SHP77 (cell line): ENCODE measurements at places on chromosomes 1 and 21.

DNA sequence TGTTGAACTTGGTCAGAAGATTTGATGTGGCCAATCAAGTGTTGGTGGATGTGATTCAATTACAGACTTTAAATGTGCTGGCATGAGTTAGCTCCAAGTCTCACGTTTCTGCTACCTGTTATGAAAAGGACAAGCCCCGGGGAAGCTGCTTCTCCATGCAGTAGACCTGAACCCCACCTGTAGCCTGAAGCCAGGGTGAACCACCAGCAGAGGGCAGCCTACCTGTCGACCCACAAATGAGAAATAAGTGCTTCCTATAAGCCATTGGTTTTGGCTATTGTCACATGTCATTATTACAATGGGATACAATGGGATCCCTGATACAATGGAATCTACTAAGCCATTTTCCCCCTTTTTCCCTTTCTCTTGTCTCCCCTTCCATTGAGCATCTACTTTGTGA is 230.2 kb downstream of the PRDM2 start:
- no peak for DNase-seq

DNA sequence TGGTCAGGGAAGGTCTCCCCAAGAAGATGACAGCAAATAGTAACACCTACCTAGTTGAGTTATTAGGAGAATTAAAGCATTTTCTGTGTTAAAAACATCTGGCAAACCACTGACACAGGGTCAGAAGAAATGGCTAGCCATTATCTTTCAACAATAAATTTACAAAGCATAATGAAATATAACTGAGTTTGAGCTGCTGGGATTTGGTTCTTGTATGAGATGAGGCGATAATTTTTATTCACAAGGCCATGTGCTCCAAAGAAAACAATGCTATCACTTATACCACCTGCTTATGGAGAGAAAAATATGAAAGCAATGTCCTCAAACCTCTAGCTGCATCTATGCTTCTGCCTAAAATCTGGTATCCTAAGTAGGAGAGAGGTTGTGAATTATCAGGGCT is 202.3 kb downstream of the CRB1 start:
- DNase-seq: no peak

GRCh38 chr1:167518331-167518700 is at the start of gene CD247:
Gene CD247, minus strand, starts transcription at chr1:167518529. Its CDS starts 64 bp downstream, at chr1:167518465.
- no peak for DNase-seq

DNA sequence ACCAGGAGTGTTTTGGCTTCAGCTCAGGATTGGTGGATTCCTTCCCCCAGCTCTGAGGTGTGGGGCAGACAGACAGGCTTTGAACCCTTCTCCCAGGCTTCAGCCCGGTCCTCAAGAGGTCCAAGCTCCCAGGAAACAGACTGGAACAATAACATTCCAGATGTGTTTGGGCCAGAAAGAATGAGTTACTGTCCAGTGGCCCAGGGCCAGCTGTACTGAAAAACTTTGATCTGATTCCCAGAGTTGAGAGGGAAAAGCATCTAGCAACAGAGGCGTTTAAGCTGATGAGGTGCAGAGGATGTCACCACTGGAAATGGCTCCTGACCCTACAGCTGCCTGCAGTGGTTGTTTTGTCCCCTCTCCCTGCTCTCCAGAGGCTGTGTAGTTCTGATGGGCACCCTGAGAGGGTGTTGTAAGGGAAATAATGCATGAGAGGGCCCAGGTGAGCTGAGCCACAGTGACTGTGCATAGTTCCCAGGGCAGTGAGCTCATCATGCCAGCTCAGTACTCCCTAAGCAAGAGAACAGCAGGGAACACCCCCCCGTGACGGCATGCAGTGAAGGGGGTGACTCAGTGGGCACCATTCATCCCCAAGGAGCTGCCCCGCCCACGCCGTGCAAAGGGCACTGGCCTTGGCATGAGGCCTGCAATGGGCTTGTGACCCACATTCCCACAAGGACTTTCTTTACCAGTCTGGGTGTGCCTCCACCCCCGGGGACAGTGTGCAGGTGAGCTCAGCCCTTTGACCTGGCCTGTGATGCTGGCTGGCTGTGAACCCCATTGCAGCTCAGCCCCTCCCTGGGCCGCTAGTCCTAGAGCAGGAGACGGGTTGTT is 13.8 kb upstream of the SFN start:
- DNase-seq: no peak
